ENCODE measurements at places on chromosomes 12 and 14.

DNA sequence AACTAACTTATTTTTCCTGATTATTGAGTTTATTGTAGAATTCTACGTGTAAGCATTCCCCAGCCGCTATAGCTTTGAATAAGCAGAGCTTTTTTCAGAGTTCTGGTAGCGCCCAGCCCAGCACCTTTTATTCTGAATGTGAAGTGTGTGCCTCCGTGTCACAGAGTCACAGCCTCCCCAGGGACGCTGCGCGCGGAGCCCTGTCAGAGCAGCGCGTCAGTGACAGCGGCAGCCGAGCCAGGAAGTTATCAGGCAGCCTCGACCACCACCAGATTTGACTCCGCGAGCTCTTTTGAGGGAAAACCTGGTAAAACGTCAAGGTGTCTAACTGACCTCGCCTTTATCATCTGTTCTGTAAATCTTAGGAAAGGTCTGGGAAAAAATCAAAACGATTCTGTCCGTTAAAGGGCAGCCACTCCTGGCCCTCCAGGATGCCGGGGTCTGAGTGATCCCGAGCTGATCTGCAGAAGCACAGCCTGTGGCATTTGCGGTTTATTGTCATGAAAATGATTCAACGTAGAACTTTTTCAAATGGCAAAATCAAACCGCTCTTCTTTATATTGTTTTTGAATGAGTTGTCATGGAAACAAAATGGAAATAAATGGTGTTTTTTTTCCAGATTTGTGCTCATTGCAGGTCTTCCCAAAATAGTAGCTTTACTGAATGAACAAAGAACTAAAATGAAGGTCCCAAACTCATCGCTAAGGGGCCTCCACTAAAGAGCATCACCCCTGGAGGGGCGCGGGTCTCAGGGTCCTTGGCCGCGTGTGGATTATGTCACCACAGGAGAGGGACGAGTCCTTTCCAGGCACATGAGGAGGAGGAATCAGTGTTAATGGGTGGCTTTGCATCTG is 43.1 kb upstream of the MMP17 start:
- no peak for DNase-seq

DNA sequence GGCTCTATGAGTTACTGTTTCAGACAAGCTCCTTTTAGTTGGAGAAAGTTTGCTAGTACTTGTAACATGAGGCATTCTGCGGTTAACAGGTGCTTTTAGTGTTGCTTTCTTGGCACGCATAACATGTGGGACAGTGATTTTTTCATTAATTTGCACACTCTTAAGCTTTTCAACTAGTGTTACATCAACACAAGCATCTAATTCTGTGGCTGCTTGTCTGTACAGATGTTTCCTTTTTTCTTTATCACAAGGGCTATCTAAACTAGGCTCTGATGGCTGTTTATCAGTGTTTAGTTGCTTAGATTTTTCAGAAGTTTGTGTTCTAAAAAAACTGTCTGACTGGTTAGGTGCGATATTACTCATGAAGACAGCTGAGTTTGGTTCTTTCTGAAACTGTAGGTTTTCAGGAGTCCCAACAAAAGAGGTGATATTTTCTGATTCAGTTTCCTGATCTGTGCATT is 120.1 kb downstream of the RALGAPA1 start:
- no peak for DNase-seq

DNA sequence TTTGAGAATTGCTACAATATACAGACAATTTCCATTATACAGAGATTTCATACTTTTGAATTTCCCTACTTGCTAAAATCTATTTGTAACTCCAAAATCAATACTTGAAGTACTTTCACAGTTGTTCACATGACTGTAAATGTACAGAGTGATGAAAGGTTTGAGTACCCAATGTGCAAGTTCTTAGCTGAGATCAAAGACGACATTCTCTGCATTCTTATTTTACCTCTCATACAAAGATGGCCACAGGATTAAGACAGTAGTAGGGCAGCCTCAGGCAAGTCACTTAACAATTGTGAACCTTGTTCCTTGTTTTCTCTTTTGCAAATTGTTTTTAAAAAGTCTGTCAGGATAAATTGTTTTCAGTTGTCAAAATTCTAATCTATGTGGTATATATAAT is 255.9 kb upstream of the KITLG start:
- DNase-seq, result no peak

DNA sequence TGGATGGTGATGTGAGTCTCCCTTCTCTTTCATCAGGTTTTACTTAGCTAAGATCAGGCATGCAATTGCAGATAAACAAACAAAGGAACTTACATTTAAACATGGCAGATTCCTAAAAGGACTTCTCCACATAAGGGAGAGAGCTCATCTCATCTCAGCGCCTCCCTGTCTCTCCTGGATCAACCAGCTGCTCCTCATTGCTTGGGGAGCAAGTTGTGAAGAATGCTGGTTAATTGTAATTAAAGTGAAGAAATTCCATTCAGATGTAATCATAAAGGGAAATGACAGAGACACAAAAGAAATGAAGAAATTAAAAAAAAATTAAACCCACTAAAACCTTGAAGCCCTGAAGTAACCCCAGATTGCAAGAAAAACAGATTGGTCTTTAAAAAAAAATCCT is 104.4 kb upstream of the DIO2 start:
- no peak for DNase-seq

DNA sequence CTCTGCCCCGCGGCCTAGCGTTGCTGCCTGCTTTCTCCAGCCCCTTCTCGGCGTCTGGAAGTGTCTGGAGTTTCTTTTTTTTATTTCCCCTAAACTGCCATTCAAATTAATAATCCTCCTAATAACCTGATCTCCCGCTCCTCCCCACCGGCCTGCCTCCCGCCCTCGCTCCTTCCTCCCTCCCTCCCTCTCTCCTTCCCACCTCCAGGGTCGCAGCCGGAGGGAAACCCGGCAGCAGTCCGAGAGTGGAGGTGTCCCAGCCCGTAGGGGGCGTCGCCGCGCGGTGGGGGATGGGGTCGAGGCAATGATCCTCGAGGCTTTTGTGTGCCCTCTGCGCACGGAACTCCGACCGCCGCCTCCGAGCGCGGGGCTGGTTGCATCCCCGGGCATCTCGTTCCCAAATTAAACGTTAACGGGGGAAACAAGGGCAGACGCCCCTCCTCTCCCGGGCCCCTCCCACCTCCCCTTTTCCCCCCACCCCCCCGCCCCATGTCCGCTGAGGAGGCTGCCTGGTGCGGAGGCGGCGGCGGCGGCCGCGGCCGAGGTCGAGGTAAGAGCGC is 1.0 kb upstream of the SOCS2 start:
- peak; percentile 53 for DNase-seq

DNA sequence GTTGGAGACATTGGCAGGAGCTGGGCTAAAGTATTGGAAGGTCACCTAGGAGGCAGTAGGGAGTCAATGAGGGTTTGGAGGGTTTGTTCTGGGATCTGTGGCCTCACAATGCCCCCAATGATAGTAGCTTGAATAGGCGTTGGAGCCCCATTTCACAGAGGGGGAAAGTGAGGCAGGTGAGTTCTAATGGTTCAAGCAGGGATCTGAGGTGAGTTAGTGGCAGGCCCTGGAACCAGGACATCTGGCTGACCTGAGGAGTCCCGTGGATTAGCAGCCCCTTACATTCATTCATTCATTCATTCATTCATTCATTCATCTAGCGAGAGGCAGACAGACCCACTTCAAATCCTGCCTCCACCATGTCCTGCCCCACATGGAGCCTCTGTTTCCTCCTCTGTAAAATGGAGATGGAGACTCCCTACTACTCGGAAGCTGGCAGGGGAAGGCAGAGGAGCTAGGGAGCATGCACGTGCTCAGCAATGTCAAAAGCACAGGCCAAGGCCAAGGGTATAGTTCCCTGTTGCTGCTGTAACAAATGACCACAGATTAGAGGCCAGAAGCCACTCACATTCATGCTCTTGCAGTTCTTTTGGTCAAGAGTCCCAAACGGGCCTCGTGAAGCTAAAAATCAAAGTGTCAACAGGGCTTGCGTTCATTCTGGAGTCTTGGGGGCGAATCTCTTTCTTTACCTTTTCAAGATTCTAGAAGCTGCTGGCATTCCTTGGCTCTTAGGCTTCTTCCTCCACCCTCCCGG is 2.2 kb upstream of the TMEM119 start:
- no peak for DNase-seq
